ENCODE measurements at places on chromosomes 2 and 18.

- no peak for DNase-seq
Observed at GRCh38 chr2:30914456-30914855, 107.2 kb upstream of the CAPN13 start.

DNA sequence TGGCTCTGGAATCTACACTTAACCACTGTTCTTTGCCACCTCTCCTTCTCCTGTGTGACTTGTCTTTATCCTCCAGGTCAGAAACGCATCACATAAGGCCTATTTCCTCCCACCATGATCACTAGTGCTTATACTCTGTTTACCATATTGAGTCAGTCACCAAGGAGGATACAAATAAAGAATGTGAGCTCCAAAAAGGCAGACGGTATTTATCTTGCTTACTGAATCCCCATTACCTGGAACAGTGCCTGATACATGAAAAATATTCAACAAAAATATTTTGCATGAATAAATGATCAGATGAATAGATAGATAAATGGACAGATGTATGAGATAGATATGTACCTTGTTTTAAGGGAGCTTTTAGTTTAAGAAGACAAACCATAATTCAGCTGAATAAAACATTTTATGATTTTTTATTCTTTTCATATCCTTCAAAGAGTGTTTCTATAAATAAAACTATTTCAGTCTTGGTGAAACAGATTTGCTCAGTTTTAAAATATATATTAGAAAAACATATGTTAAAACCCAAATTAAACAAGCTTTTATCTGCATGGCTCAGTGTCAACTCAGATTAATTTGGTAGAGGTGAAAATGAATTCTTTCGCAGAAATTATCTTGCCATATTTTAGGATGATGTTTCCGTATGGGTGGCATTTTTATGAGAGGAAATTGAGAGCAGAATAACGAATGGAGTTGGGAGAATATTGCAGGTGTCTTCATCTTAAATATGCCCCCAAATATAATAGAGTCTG, 799.9 kb downstream of the DCC start:
- no peak for DNase-seq

DNA sequence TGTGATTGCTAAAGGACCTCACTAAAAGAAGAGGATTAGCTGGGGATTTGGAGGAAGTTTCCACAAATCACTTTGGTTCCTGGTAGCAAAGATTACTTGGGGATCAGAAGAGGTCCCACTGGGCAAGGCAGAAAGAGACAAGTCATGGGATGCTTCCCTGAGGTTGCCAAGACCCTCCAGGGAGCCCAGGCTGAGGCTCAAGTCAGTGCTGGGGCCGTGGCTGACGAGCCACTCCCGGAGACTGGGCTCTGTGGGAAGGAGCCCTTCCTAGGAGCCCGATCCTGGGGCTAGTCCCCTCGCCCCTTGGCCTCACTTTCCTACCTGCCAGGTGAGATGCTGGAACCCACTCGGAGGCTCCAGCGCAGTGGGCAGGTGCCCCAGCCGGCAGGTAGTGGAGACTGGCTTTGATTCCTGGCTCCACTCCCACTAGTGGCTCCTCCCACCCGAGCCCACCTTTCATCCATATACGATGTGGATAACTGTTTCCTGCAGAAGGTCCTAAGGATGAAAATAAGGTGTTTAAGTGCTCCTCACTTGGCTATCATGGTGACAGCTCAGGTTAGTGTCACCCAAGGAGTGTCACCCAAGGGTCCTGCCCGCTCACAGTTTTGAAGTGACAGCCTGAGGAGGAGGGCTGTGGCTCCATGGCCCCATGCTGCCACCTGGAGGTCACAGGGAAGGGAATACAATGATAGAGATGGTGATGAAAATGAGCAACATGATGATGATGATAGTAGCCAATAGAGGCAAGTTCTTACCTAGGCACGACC, 100.5 kb downstream of the CAPN13 start:
- peak; percentile 82 for DNase-seq

GRCh38 chr18:14936313-14936712, 188.3 kb downstream of the ANKRD30B start:
- no peak for DNase-seq

- no peak for DNase-seq
Observed at GRCh38 chr2:29219374-29219773, 104.2 kb downstream of the CLIP4 start.

GRCh38 chr2:235883675-235884074, 284.5 kb downstream of the GBX2 start:
- DNase-seq = no peak

GRCh38 chr2:52210161-52210560, 1178.2 kb upstream of the NRXN1 start:
- DNase-seq = no peak

- no peak for DNase-seq
Observed at GRCh38 chr18:79683626-79684282, 4.2 kb downstream of the CTDP1 start.

DNA sequence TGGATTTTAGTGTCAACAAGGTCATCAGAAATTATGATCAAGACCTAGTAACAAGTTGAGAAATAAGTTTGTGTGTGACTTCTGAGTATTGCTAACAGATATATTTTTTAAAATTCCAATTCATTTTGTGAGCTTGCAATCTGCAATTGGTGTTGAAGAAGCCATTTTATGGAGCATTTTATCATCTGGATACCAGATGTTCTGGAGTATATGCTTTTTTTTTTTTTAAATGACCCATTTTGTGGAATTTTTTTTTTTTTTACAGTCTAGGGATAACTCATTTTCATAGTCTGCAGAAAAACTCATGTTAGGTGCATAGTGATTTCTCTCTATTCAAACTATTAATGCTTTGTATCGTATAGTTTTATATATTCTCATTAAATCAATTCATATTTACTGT, 12.6 kb downstream of the QPCT start:
- no peak for DNase-seq
